Bronchial epithelial cell (primary cell): ENCODE measurements at places on chromosomes 5 and 9. TPM values are rescaled to one million over a fixed set of nuclear protein-coding genes. Genes with fewer than 3 reads are reported as not detected.

ADCY2 gene
- under 0.01 TPM in 1 of 2 replicates, not detected in the other for total RNA-seq

NEURL1B gene
- 4.7 and 6.4 TPM in 2 replicates for total RNA-seq

GRK6 gene
- 22.9 and 41.1 TPM in 2 replicates for total RNA-seq

FAM169A gene
- total RNA-seq: 12.1 and 21.5 TPM in 2 replicates

RPL12 gene
- 2,552 and 3,707 TPM in 2 replicates for total RNA-seq

MZB1 gene
- total RNA-seq: 0.13 TPM in 1 of 2 replicates, not detected in the other

CDKN2B-AS1 gene
- total RNA-seq: 0.53 and 1.0 TPM in 2 replicates

RASEF gene
- total RNA-seq: 9.2 and 14.2 TPM in 2 replicates

IL3 gene
- not detected in 2 replicates for total RNA-seq

FRMD3 gene
- total RNA-seq: under 0.01 and 0.51 TPM in 2 replicates

FBP2 gene
- total RNA-seq: not detected in 2 replicates

BAAT gene
- 0.13 and 0.26 TPM in 2 replicates for total RNA-seq

TXNDC8 gene
- total RNA-seq: not detected in 2 replicates

SLCO6A1 gene
- total RNA-seq: under 0.01 TPM in 1 of 2 replicates, not detected in the other

GPR151 gene
- not detected in 2 replicates for total RNA-seq

LRRC70 gene
- total RNA-seq: 1.0 and 1.6 TPM in 2 replicates
